ENCODE measurements at places on chromosomes 1 and 21.

- no peak for DNase-seq
These were observed 30.3 kb downstream of the SMYD3 start for GRCh38 chr1:246476771-246477170.

GRCh38 chr1:104100115-104100514, 350.4 kb downstream of the AMY1C start:
- no peak for DNase-seq

DNA sequence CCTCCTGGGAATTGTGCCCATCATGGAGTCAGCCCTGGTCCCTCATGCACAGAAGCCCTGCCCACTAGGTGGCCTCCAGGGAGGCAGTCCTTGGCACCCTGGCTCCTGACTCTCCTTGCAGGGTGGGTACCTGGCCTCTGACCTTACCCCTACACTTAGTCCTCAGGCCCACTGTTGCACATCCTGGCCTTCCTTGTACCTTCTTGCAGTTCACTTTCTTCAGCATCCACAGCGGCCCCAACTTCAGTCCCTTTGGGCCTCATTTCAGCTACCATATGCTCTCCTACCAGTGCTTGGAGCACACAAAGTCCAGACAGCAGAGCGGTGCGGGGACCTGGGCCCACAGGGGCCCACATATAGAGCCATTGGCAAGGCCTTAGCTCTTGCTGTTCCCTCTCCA, 19.2 kb upstream of the PARP1 start:
- DNase-seq: no peak

DNA sequence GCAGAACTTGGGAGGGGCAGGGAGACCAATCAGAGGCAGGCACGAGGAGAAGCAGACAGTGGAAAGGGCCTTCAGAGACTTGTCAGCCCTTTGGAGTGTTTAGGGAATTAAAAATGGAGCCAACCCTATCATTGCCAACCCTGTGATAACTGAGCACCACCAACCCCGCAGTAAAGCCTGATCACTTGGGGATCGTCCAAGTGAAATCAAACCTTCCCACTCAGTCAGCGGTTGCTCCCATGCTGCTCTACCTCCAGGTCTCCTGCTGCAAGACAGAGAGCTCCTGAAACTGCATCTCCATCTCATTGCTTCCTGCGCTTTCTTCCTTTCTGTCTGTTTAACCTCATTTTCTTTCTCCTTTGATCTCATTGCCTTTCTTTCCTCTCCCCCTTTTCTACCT, 4.8 kb upstream of the ACKR1 start:
- DNase-seq: no peak

- no peak for DNase-seq
These were observed 742.0 kb downstream of the ADGRL2 start for GRCh38 chr1:82542766-82543165.

DNA sequence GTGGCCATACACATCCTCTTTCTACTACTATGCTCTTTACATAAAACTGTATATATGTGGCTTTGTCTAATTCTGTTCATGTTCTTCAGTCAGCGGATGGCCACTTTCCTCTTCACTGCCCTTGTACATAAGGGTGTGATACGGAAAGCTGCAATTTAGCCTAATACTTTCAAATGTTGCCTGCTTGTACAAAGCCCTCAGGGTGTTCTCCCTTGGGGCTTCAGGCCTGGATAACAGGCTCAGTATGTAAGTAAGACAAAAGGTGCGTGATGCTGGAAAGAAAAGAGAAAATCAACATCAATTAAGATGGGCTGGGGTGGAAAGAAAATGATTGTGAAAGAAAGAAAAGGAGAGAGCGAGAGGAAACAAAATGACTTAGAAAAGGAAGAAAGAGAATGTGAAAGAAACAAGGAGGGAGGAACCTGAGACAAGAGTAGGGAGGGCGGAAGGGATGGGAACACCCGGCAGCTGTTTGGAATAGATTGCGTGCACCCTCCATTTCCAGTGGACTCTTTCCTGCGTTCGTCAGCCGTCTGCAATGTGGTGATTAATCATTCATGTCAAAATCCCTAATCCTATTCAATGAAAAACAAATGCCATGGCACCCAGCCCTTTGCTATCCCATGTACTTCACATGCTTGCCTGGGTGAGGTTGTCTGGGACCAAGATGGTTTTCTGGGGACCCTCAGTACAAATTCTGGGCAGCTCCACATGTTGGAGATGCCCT, 553.6 kb downstream of the NUF2 start:
- DNase-seq: no peak

DNA sequence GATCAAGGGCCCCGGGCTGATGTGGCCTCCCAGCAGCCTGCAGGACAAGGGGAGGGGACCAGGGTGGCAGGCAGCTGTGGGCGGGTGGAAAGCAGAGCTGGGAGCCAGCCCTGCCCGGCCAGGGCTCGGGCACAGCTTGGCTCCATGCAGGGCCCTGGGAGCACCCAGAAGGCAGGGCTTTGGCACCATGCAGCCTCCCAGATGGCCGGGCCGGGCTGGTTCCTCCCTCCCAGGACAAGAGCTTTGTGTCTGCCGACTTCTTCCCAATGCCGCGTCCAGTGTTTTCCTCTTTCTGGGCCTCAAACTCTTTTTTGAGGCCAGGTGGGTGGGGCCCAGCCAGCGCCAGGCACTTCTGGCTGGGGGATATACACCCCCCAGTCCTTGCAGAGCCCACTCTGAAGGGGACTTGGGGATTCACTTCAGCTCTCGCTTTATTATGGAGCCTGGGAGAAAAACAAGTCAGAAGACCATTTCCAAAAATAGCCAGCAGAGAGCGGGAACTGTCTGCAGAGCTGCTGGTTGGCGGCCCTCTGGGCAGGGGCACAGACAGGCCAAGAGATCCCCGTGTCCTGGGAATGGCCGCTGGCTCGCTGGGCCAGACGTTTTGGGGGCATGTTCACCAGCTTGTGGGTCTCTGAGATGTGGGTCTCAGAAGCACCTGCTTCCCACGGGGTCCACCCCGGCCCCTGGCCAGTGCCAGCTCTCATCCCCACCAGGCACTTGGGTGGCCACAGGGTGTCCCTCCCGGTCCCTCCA, 103.8 kb upstream of the ARHGEF16 start:
- no peak for DNase-seq

GRCh38 chr1:75449998-75450397, 160.9 kb downstream of the SLC44A5 start:
- DNase-seq: no peak

GRCh38 chr1:244353551-244354091, 98.1 kb downstream of the ADSS2 start:
- peak; percentile 90 for DNase-seq

- DNase-seq: peak; percentile 59
These were observed 80.3 kb downstream of the NENF start for GRCh38 chr1:212512816-212513559.

DNA sequence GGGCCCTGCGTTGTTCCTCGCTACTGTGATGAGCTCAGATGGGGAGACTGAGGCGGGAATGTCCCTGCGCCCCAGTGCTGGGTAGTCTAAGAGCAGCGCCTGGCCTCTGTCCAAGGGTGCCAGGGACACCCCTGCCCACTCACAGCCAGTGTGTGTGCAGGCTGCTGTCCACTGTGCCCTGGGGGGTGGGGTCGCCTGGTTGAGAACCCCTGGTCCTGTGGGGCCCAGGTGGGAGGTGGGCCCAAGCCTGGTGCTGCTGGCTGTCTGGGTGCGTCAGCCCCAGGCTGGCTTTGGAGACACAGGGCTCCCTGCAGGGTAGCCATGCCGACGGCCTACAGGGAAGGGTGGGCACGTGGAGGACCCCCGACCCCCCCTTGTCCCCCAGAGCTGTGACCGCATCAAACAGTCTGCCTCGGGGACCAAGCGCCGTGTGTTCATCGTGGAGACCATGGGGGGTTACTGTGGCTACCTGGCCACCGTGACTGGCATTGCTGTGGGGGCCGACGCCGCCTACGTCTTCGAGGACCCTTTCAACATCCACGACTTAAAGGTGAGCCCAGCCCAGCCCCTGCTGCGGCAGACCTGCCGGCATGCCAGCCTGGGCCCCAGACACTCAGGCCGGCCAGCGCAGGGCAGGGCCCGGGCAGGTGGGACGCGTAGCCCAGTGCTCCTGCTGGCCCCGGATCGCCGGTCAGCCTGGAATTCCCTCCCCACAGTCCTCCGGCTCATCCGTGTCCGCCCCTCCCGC, 14.9 kb downstream of the CFAP410 start:
- no peak for DNase-seq

All from amniotic epithelial cell (primary cell).